ENCODE measurements at places on chromosomes 5 and 9. TPM values are rescaled to one million over a fixed set of nuclear protein-coding genes. Genes with fewer than 3 reads are reported as not detected.

DNA sequence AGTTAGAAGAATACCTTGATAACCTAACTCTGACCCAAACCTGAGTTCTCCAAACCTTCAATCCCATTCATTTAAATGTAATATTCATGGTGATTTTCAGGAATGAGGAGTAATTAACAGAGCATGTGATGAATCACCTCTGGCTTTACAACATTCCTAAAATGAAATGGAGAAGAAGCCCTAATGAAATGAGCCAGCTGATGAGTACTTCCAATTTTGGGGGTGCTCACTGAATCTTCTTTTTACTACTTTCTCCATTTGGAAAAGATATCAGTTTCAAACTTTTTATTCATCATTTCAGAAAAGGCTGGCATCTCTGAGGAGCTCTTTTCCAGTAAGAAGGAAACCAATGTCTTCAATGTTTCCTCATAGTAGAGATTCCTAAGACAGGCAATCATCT, 2.9 kb upstream of the SPINK5 start:
- peak; percentile 76 for DNase-seq

- peak; percentile 76 for DNase-seq
These were observed 230.3 kb downstream of the PAPPA start for GRCh38 chr9:116383936-116384335.

DNA sequence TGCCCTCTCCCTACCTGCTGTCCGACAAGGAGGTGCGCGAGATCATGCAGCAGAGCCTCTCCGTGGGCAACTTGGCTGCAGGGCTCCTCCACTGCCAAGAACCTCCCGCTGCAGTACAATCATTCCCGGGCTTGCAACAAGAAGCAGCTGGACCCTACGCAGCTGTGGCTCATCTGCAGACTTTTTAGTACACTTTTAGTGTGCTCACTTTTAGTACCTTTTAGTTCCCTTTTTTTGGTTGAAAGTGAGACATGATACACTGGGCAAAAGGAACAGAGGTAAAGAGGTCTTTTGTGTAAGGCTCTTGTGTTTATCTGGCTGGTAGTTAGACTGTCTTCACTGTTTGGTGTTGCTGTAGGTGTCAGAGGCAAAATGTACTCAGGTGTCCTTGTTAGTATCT, 58.1 kb upstream of the SPTLC1 start:
- DNase-seq: no peak

GRCh38 chr5:72107901-72108201, 576 bp downstream of the MAP1B start:
- peak; percentile 5 for DNase-seq

DNA sequence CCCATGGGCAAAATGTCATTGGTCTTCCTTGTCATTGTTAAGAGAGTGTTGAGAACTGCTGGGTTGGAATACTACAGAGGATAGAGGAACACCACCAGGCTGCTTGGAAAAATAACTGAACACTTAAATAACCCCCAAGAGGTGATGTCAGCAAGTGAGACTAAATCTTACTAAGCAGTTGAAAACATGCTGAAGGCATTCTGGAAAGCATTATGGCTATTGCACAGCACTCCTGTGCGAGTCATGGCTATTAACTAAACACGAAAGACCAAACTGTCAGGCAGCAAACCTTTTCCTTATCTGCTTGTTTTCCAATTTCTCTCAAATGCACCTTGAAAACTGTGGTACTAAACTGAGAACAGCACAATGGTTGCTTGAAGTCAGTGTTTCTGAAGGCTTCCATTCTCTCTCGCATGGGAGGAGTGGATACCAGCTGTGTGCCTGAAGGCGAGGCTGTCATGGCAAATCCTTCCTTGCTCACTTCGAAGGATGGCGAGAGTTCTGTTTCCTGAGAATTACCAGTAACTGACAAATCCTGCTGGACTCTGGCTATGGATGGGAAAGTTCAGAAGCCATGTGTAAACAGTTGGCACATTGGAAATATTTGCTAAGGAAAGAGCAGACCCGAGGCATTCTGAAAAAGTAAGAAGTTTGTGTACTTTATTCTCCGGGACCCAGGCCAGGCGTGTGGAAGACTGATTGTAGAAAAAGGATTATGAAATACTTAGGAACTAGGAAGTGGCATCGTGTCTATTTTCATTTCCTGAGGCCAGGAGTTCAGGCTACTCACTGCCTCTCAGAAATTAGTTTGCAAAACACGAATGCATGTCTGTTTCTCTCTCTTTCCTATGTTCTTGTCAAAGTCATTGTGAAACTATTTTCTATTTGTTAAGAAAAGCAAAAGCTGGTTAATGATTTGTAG, 182.1 kb downstream of the DMRT2 start:
- DNase-seq: peak; percentile 79

DNA sequence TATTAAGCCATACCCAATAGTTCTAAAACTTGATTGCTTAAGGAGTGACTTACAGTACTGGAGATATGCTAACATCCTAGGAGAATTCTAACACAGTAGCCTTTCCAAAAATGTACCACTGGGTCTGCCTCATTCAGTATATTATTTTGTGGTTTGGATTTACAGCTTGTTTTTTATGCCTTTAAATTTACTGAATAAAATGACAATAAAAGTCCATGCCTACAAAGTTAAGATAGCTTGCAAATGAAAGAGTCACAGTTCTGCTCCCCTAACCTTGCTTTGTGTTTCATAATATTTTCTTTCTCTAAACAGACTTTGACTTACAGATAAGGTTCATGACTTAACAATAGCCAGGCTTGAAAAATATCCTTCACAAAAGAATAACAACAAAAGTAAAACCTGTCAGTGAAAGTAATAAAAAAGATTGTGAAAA, 951.1 kb upstream of the NUDT12 start:
- DNase-seq: no peak

DNA sequence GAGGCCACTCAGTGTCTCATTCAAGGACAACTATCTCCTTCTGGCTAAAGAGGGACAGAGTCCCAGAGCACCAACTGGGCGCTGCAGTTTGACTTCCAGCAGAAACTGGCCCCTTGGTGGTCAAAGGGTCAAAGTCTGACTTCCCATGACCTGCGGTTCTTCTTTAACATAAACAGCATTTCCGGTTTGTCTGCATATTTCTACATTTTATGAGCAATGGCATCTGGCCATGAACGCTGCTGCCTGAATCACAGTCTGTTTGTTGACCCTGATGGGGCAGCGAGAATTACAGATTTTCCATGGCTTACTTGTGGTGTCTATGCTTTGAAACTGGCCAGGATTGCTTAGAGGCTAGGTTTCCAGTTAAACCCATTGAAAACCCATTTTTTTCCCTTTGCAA, 1.3 kb downstream of the TNFSF15 start:
- peak; percentile 80 for DNase-seq

DNA sequence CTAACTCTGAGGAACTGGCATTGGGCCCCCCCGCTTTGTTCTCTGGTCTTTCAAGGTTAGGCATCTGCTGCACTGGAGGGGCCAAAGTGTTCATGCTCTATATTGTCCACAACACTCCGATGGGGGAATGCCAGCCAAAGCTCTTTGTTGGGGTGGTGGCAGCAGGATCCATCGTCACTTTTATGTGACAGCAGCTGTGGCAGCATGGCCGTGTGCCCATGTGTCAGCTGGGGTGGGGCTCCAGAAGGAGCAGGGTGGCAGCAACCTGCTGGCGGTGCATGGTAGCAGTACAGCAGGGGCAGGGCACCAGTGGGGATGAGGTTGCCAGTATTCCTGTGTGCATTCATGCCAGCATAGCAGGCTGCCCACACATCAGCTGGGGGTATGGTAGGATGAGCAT, 28.2 kb downstream of the ITGA2 start:
- no peak for DNase-seq

DNA sequence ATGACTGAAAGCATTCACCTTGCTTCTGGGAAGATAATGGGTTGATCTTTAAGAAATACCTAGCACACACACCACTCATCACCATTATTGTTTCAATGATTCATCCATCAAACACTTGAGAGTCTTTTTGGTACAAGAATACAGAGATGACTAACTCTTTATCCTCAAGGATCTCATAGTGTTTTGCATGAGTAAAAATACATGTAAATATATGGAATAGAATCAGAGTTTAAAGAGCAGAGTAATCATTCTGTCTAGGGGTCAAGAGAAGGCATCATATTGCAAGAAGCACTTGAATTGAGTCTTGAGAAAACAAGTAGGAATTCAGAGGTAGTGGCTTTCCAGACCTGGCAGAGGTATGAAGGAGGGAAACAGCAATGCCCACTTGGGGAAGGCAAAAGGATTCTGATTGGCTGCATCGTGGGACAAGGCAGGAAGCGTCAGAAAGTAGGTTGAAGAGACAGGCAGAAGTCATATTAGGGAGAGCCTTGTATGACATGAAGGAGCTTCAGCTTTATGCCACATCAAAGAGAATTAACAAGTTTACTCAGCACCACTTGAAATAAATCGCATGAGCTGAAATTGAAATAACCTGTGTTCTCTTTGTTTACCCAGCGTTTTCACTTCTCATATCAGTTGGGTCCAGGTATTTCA, 542.5 kb downstream of the TLE1 start:
- DNase-seq: peak; percentile 90

ACSL6 gene
- 0.13 TPM for total RNA-seq

FBLL1 gene
- not detected for total RNA-seq

PDCD1LG2 gene
- 0.64 TPM for total RNA-seq

CFAP90 gene
- not detected for total RNA-seq
